Psoas muscle (tissue), 8 donors: ENCODE measurements at places on chromosomes 3 and 15. TPM values are rescaled to one million over a fixed set of nuclear protein-coding genes. Genes with fewer than 3 reads are reported as not detected.
A peak's percentile ranks its signal among the peaks of the same experiment; 100 is the strongest.

- no peak for DNase-seq
These were observed 23.1 kb downstream of the FGD5 start for GRCh38 chr3:14841836-14842235.

DNA sequence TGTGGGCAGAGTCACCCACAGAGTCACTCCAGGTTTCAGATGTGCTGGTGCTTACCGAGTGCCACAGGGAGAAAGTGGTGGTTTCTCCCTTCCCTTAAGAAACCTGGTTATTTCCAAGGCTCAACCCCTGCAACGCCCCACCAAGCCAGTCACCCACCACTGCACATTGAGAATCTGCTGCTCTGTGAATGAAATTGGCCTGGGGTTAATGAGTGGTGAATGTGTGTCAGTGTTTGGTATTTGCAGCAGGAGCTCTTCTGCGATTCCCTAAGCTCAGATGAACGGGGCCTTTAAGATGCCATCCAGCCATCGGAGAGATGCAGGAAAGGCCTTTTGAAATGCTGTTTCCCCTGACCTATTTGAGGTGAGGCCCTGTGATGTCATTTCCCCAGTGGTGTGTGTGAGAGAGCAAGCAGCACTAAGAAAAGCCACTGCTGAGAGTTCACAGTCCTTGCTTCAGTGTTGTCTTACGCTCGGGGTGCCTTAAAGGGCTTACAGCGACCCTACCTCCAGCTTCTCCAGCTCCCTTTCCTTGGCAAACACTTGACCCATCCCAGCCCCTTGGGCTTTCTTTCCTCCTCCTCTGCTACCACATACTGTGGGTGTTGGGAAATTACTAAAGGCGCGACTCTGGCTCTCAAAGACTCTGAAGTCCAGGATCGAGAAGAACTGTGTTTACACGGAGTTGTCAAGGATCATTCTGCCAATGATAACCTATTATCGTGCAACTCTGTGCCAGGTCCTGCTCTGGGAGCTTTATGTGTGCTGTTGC is 68.9 kb downstream of the SMAD3 start:
- DNase-seq = no peak

C3orf70 gene
- polyA plus RNA-seq = 0.18 TPM

P2RY1 gene
- polyA plus RNA-seq = 0.55 TPM

DNA sequence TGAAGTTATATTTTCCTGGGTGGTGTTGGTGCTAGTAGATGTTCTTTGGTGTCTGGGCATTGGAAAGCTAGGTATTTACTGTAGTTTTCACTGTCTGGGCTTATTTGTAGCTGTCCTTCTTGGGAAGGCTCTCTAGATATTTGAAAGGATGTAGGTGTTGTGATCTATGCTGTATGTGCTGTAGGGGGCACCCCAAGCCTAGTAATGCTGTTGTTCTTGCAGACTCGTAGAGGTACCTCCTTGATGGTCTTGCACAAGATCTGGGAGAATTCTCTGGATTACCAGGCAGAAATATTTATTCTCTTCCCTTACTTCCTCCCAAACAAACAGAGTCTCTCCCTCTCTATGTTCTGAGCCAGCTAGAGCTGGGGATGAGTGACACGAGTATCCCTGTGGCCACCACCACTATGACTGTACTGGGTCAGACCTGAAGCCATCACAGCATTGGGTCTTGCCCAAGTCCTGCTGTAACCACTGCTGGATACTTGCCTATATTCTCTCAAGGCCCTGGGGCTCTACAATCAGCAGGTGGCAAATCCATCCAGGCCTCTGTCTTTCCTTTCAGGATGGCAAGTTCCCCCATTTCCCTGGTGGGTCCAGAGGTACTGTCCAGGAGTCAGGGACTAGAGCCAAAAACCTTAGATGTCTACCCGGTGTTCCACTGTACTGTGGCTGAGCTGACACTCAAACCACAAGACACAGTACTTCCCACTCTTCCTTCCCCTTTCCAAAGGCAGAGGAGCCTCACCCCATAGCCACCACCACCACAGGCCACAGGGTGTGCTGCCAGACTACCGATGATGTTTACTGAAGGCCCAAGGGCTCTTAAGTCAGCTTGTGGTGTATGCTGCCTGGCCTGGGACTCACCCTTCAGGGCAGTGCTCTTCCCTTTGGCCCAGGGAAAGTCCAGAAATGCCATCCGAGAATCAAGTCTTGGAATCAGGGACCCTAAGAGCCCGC is 195.2 kb upstream of the DPPA4 start:
- no peak for DNase-seq

DNA sequence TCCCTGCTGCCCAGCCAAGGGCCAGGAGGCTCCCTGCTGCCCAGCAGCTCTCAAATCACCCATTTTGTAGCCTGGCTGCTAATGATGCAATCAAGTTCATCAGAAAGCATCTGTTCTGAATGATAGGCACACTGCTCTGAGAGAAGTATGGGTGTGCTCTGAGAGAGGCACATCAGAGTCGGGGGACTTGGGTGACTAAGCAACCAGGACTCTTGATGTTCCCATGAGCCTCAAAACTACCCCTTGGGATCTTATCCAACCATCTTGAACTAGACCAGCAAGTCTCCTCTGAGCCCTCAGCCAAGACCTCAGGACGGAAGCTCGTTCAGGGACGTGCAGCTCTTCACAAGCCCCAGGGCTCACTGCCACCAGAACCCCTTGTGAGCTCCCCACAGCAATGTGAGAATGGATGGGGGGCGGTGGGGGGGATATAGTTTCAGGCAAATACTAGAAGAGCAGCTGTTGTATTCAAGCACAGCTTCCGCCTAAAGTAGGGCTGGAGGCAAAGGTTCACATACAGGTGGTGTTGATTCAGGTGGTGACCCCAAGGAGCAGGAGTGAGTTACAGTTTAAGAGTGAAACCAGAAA is 52.2 kb upstream of the HES1 start:
- DNase-seq = no peak

DNA sequence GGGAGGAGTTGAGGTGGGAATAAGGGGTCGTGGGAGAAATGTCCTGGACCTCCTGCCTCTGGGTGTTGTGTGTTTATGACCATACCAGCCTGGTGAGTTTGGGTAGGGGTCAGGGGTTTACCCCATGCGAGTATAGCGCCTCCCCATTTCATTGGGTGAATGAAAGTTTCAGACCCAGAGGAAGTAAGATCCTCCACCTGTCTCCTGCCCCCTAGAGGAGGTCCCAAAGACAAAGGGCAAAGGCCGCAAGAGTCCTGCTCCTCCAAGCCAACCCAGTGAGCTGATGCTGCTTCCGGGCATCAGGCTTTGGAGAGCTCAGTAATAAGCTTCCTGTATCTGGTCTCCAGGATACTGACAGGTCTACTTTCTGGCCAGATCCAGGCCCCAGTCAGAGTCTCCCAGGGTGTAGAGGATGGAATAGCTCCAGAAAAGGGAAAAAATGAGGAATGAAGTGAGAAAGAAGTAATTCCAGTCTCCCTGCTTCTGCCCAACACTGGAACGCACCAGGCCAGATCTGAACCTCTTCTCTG is 6.4 kb upstream of the TBC1D21 start:
- no peak for DNase-seq

DNA sequence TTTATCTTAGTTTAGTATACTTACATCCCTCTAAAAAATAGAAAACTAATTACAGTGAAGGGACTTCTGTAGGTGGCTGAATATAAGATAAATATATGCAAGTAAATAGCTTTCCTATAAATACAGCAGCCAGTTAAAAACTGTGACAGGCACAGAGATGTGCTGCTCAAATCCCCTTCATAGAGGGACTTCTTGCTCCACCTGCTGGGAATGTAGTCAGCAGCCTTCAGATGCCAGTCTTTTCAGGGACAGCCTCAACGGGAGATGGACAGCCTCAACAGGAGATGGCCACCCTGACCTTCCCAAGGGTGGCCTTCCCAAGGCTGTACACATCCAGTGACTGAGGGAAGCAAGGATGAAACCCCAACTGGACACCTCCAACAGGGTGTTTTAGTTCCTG is 15.7 kb upstream of the PRR23E start:
- DNase-seq = no peak

SOX2 gene
- polyA plus RNA-seq = 0.03 TPM

- no peak for DNase-seq
These were observed 31.9 kb downstream of the SEC61A1 start for GRCh38 chr3:128083980-128084674.

- DNase-seq = no peak
These were observed 430.6 kb downstream of the FOXP1 start for GRCh38 chr3:71152892-71153265.

- no peak for DNase-seq
These were observed 148.4 kb downstream of the MECOM start for GRCh38 chr3:169515132-169515531.

DNA sequence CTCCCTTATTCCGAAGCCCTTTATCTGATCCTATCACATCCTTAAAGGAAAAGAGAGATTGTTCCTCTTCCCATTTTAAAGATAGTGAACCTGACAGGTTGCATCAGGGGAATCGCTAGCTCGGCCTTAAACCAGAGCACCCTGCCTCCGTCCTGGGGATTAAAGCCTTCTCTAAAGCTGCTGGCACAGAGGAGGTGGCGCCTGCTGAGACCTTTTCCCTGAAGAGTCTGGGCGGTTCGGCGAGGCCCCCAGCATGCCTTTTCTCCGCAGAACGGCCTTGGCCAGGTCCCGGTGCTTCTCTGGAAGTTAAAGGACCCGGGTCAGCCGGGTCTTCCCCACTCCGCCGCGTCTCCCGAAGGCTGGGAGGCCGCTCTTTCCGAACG is 593 bp downstream of the FAM219B start:
- DNase-seq = no peak

GRCh38 chr3:69122403-69122802 is at the start of gene LMOD3:
LMOD3 (minus strand) TSS chr3:69122595; CDS start chr3:69122386, 209 bp downstream.
- no peak for DNase-seq

DNA sequence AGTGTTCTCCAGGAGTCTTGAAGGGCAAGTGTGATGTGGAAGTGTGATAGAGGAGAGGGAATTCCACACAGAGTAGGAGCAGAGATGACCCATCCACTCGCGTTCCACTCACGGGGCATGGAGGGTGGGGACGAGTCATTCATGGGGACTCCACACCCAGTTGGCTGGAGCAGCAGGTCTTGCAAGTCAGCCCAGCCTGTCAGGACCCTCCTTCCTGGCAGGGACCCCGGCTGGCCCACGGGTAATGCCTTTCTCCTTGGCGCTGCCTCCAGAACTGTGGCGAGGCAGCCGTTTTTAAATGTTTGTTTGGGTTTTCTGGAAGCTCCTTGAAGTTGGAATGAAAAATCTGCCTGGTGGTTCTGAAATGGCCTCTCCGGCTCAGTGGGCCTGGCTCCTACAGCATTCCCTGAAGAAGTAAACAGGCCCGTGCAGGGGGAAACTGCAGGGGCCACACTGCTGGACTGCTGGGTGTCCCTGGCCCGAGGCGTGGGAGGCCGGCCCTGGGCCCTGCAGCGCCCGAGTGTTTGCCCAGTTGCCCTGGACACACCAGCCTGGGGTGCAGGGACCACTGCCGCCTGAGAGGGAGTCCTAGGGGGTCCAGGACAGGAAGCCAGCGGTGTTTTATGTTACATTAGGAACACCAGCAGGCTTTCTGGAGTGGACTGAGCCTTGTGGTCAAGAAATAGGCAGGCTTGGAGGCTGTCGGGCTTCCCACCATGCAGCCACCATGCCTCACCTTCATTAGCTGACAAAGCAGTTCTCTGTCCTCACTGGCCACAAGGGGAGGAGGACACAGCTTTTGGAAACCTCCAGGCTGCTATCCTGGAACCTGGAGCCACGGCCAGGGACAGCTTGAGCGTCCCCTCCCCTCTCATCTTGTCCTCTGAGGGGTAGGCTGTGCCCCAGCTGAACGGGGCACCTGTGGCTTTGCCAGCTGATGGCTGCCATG is 61.3 kb downstream of the CEMIP start:
- peak; percentile 20 for DNase-seq

GUCA1C gene
- not detected for polyA plus RNA-seq

GRCh38 chr15:75034615-75035014 is 11.2 kb downstream of the PPCDC start:
- DNase-seq = no peak

BNC1 gene
- 0.09 TPM for polyA plus RNA-seq

GRCh38 chr3:102736975-102737304 is 302.1 kb downstream of the ZPLD1 start:
- no peak for DNase-seq

DNA sequence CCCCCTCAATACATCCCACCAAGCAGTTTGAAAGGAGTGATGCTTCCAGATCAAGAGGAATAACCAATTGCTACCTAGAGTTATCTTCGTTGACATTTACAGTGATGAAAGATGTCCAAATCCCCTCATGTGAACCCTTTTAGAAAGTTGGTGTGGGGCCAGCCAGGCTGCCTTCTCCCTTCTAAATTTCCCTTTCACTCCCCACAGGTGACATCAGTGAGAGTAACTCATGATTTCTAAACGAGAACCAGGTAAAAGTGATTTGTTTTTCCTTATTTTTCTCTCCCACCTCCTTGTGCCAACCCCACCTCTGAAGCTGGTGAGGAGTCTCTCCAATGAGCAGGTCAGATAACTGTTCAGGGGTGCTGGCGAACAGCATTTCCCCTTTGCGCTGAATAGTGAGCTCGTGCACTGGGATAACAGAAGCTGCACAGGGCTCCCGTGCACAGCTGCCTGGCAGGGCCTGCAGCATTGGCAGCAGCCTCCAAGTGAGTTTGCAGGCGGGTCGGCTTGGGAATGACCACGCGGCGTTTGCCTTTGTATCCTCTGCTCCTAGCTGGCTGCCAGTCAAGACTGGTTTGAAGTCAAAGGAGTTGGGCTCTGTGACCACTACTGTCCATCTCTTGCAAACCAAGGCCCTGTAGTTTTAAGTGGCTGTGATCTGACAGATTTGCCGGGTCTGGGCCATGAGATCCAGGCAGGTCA is 70.2 kb upstream of the CORO2B start:
- DNase-seq = no peak

DNA sequence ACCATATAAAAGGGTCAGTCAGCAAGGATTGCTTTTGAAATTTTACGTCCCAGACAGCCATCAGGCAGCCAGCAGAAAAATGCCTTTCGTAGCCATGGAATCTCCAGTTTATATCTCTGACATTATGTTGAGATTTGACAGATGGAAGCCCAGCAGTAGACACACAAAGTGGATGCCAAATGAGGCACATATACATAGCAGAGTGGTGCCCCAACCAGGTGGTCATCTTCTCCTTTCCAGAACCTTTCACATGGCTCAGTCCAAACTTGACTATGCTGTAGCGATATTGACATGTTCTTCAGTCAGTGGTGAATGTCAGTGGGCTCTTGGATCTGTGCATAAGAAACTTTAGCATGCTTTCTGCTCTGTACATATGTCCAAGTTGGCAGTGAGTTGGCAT is 123.3 kb upstream of the GBE1 start:
- DNase-seq = no peak

- DNase-seq = no peak
These were observed 76.8 kb downstream of the THBS1 start for GRCh38 chr15:39657668-39658067.

DNA sequence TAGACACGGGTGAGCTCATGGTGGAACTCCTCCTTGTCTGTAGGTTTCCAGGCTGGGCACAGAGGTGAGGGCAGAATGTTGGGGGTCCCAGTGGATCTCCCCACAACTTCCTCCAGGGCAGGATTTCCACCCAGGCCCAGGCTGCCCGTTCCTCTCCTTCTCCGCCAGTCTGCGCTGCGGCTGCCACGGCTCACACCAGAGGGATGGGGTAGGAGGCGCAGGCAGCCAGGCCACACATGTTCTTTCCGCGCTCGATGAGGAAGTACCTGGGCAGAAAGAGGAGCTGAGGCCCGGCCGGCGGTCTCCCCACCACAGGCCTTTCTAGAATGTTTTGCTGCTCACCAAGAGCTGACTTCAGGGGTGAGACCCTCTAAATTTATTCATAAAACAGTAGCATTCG is 22.9 kb downstream of the CTSH start:
- no peak for DNase-seq
